Astrocyte of the spinal cord (primary cell): ENCODE measurements at places on chromosomes 4 and X.

- DNase-seq = no peak
These were observed 35.2 kb downstream of the SLC10A7 start for GRCh38 chr4:146486565-146486964.

- DNase-seq = peak; percentile 81
These were observed 18.9 kb downstream of the TMPRSS11E start for GRCh38 chr4:68466185-68466584.

GRCh38 chr4:38189445-38189844, 229.2 kb downstream of the PTTG2 start:
- peak; percentile 89 for DNase-seq

DNA sequence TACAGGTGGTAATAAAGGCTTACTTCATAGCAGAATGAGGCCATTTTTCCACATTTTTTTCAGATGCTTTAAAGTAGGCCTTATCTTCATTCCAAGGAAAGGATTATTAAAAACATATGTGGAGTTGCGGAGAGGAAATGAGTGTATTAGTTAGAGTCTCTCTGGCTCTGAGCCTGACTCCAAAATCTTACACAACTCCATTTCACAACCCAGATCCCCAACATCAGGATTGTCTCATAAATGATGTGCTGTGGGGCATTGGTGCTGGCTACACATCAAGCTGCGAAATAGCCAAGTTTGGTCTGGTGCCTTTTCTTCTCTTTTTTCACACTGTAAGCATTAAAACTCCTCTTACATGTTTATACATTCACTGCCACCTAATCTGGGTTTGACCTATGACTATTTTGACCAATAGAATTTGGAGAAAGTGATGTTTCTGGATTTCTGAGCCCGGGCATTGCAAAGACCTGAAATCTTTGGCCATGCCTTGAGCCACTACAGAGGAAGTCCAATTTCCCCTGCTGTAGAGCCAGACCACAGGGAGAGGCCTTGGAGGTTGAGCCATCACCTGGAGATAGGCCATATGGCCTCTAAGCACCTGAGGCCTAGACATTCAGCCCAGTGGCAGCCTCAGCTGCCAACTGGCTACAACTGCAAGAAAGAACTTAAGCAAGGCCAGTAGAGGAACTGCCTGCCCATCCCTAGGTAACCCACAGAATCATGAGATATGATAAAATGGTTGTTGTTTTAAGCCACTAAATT, 16.7 kb upstream of the SOD3 start:
- DNase-seq = peak; percentile 92

DNA sequence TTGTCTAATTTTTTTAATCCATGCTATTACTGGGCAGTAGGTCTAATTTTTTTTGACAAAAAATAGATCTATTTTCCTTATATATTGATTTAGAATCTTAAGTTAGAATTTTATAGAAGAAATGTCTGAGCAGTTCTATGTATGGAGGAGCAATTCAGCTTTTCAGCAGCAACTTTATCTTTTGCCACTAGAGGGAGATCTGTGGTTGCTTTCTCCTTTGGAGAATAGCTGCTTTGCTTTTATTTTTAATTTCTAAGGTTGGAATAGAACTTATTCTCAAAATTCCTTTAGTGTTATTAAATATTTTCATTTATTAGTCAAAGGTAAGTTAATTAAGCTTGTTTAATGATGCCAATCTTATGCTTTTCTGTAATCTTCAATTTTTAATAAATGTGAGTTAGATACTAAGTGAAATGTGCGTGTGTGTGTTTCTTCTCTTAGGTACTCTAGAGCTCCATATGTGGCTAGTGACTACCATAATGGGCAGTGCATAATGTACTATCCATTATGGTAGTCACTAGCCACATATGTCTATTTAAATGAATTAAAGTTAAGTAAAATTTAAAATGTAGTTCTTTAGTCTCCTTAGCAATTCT, 29.3 kb downstream of the FAM199X start:
- peak; percentile 34 for DNase-seq

DNA sequence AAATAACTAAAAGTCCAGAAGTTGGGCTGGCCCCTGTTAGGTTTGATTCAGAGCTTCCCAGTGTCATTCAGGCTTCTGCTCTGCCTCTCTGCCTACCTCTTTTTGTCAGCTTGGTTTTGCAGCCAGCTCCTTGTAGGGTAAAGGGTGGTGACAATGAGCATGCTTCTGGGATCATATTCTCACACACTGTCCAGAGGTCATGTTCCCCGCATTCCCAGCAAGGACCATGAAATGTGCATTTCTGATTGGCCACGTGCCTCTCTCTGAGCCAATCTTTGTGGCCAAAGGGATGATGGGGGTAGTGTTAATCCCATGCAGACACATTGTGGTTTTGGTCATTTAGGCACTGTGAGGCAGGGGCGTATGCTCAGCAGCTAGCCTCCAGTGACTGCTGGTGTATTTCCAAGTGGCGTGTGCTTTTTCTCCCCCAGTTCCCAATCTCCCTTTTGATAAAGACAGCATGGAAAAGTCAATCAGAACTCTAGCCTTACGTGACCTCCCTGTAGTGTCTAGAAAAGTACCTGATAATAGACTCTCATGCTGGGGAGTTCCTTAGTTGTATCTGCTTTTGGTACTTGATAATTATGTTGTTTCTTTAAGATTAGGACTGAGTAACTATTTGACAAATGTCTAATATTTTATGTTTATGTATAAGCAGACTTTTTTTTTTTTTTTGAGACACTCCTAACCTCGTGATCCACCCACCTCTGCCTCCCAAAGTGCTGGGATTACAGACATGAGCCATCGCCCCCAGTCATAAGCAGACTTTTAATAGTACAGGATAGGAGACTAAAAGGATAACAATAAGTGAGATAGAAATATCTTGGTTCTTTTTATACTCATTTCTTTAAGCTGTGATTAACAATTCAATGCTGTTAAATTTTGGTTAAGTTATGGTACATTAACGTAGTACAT, 57.8 kb downstream of the KIAA0232 start:
- DNase-seq = peak; percentile 51

GRCh38 chrX:42954880-42955279, 176.9 kb upstream of the PPP1R2C start:
- no peak for DNase-seq

- no peak for DNase-seq
These were observed 67.4 kb downstream of the CNGA2 start for GRCh38 chrX:151801980-151802379.

DNA sequence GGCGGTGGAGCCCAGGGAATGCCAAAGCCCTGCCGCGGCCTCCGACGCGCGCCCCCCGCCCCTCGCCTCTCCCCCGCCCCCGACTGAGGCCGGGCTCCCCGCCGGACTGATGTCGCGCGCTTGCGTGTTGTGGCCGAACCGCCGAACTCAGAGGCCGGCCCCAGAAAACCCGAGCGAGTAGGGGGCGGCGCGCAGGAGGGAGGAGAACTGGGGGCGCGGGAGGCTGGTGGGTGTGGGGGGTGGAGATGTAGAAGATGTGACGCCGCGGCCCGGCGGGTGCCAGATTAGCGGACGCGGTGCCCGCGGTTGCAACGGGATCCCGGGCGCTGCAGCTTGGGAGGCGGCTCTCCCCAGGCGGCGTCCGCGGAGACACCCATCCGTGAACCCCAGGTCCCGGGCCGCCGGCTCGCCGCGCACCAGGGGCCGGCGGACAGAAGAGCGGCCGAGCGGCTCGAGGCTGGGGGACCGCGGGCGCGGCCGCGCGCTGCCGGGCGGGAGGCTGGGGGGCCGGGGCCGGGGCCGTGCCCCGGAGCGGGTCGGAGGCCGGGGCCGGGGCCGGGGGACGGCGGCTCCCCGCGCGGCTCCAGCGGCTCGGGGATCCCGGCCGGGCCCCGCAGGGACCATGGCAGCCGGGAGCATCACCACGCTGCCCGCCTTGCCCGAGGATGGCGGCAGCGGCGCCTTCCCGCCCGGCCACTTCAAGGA, at the start of gene FGF2:
FGF2 (plus strand) TSS at position 279 of the 705 bp plus-strand sequence; CDS start at position 623, 344 bp downstream.
- peak; percentile 62 for DNase-seq

DNA sequence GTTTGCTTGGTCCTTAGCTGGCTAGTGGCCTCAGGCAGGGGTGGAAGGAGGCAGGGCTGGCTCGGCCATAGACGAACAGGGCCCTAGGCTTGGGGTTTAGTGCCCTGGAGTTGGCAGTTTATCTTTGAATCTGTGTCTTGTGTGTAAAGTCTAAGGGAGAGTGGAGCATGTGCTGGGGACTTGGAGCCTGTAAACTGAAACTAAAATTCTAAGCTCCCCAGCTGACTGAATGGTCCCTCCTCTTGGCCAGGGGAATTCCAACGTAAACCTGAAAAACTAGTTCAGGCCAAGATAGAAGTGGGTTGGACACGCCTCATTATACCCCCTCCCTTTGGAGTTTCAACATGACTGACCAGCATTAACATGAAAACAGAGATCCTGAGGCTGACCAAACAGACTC, 46.1 kb upstream of the GPR78 start:
- DNase-seq = peak; percentile 63

- no peak for DNase-seq
These were observed 25.6 kb downstream of the SPATA18 start for GRCh38 chr4:52076731-52077130.

DNA sequence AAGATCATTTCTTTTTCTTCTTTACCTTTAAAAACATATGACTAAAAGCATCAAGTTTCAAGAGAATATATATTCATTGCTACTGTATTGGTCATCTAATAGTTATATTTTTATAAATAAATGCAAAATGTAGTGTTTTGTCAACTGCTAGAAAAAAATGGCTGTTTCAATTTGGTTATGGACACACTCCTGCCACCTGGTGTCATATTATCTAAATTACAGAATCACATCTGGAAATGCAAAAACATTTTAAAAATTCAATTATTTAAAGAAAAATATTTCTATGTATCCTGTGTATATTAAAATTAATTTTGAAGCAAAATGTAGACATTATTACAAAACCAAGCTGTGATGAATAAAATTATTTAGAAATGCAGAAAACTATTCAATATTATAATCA, 329.4 kb upstream of the PCDH18 start:
- peak; percentile 41 for DNase-seq

- DNase-seq = peak; percentile 97
These were observed 145.0 kb downstream of the SOWAHB start for GRCh38 chr4:76752861-76753501.

DNA sequence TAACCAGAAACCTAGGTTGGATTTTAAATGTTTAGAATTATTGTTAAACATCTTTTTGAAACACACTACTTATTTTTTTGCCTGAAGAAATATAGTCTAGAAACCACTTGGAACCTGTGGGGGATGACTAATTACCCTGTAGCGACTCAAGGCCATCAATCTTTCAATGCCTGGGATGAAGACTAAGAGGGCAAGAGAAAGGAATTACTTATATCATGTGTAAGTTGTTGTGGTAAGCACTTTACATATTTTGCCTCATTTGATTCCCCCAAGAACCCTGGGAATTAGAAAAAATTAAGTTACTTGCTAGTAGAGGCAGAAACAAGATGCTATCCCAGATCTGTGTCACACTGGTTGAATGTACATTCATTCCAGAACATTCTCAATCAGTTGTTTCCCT, 170.9 kb upstream of the GRIA3 start:
- no peak for DNase-seq

DNA sequence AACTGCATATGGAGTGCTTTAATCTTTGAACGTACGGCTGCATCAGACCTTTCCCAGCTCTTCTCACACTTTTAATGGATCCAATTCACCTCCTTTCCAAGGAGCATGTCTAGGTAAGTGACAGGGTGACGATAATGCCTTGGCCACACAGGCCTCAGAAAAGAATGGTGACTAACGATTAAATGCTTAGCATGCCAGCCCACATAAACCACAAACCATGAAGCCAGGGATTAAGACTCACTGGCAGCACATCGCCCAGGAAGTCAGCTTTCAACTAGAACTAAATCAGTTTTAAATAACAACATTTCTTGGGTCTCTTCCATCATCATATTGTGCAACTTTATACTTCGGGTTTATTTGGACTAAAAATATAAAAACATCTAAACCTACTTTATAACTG, 28.7 kb downstream of the INPP4B start:
- peak; percentile 92 for DNase-seq

DNA sequence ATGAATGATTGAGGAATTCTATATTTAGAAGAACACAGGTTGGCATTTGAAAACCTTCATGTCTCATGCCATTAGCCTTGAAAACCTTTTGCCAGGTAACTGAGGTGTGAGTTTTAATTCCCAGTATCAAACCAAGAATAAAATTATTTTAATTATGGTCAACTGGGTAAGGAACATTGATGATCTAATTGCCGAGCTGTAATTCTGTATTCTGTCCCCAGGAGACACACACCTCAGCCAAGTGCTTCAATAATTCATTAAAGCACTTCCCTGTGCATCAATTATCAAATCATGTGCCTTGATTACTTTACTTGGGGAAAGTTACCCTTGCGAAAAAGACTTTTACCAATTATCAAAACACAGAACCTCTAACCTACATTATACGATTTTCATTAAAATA, 331.9 kb upstream of the GALNT7 start:
- DNase-seq = no peak

GRCh38 chr4:139973616-139974015, 180.4 kb downstream of the MAML3 start:
- peak; percentile 30 for DNase-seq

GRCh38 chr4:53591372-53591892, at the start of gene LNX1:
TSS of gene LNX1 (minus strand) at chr4:53591486. CDS start at chr4:53574002, 17,484 bp downstream.
- DNase-seq = no peak

- DNase-seq = no peak
These were observed 936.2 kb upstream of the LCORL start for GRCh38 chr4:18957716-18958115.

GRCh38 chr4:122662701-122663100, 41.8 kb upstream of the IL21 start:
- DNase-seq = no peak

- no peak for DNase-seq
These were observed 8.6 kb downstream of the FAT1 start for GRCh38 chr4:186715077-186715476.

DNA sequence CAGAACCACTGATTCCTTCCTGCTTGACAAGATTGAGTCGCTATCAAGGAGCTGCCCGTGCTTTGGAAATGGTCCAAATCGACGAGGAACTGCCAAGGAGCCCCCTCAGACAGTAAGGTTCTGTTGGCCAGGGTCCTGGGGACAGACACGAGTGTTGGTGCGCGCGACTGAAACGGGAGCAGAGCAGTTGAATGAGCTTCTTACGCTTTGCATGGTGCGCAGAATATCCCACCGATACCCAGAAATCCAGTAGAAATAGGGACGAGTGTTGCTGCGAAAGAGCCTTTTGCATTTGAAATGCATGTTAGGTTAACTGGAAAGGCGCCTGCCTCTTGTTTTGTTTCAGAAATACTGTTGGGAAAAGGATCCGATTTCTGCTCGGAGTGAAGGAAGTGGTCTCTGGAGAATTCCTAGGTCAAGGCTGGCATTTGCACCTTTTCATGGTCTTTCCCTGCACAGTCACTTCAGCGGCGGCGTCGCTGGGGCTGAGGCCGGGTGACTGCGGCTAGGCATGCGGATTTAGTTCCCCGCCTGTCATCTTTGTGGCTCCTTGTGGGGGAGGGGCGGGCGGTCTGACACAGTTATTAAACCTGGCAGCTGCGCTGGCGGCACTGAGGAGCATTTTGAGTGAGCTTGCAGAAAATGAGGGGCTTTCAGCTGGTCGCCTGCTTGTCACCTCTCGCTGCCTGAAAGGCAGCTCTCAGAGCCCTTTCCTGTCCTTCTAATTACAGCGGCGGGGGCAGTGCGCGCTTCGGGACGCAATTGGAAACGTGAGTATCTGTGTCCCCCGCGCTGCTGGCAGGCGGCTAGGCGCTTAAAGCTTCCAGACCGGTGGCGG, 51.5 kb upstream of the TRIM2 start:
- DNase-seq = peak; percentile 43

- no peak for DNase-seq
These were observed 991.8 kb upstream of the SLIT2 start for GRCh38 chr4:19259920-19260319.
